ENCODE measurements at places on chromosomes 6 and 20. TPM values are rescaled to one million over a fixed set of nuclear protein-coding genes. Genes with fewer than 3 reads are reported as not detected.
A peak's percentile ranks its signal among the peaks of the same experiment; 100 is the strongest.

DNA sequence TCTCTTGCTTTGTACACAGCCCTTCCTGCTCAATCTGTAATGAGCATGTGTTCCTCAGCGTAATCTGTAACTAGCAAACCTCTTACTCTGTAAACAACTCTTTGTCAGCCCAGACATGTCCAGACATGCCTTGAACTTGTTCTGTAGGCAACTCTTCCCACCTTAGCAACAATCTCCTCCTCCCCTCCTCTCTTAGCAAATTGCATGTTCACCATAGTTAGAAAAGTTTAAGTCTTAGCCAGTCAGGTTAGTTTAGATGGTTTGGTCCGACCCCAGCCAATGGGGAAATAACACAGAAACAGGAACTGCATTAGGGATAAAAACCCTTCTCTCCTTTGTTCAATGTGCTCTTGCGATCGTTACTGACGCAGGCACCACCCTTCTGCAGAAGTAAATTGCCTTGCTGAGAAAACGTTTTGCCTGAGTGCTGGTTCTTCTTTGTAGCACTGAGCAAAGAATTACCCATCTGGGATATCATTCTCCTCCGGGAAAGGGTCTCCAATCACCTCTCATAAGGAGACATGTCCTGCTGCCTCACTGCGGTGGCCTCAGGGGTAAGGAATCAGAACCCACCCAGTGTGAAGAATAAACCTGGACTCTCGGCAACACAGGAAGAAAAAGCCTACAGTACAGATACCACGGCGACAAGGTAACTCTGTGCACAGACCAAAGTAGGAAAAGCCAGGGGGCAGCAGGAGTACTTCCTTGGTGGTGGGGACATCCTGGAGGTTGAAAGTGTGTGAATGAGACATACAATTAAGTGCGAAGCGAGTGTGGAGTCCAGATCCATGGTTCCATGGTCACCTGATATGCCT lies 26.2 kb downstream of the PLN start:
- DNase-seq, result no peak

CLDN20 gene
- total RNA-seq, result not detected

- no peak for DNase-seq
Observed at GRCh38 chr20:4661191-4661590, 60.5 kb upstream of the PRND start.

GRCh38 chr6:142361779-142362750 lies 60.3 kb downstream of the ADGRG6 start:
- no peak for DNase-seq

RAET1G gene
- 0.32 TPM for total RNA-seq

FHL5 gene
- total RNA-seq, result 6.9 TPM

GRCh38 chr20:17391127-17391771 lies 139.9 kb downstream of the BFSP1 start:
- no peak for DNase-seq

SLC22A16 gene
- total RNA-seq, result not detected

SPTLC3 gene
- total RNA-seq, result 5.4 TPM

SLC35D3 gene
- total RNA-seq, result not detected

CD93 gene
- 41.0 TPM for total RNA-seq

DNA sequence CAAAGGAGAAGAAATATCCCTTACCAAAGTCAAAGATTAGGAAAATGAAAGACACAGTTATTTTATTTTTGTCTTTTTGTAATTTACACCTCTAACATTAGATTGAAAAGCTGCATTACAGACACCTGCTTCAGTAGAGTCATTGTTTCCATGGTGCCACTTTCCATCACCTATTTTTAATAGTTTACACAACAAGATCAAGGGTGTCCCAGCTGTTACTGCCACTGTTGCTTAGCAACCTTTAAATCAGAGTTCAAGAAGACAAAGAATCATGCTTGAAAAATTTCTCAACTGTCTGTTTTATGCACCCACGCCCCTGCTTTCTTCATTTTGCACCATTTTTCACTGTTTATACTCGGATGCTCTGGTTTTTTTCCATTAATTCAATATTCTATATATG lies 668.2 kb upstream of the GJE1 start:
- DNase-seq, result no peak

DNA sequence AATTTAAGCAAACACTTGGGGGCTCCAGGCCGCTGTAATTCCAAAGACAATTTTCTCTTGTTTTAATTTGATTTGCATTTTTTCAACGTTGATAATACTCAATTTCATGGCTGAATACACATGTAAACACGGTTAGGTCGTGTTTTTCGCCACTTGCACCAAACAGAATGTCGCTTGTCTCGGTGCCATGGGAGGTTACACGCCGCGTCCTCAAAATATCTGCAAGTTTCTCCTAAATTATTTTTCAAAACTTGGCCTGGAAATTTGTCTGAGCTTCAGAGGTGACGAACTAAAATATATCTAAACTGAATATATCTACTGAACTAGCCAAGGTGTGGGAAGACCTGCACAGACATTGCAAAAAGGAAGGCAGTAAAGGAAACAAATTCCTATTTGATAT lies 15.0 kb downstream of the FOXA2 start:
- no peak for DNase-seq

DNA sequence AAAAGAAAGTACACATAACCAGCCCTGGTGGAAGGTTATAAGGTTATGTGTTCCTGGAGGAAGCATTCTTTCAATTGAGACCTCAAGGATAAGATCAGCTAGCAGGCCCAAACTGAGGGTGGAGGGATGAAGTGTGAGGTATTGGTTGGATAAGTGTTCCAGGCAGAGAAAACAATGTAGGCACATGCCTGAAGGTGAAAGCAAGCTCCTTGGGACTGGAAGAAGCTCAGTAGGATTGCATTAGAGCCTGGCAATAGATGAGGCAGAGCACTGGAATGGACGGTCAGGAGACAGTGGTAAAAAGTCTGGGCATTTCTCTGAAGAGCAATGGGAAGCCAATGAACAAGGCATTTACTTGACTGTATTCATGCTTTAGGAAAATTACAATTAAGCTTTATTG lies 89.9 kb upstream of the SHLD1 start:
- DNase-seq, result no peak

GRCh38 chr20:2174067-2174466 lies 72.4 kb downstream of the STK35 start:
- no peak for DNase-seq

- no peak for DNase-seq
Observed at GRCh38 chr6:25582101-25582500, 69.9 kb upstream of the SCGN start.

GRCh38 chr6:159390381-159390780 lies 221.2 kb downstream of the FNDC1 start:
- DNase-seq, result peak; percentile 50

DNA sequence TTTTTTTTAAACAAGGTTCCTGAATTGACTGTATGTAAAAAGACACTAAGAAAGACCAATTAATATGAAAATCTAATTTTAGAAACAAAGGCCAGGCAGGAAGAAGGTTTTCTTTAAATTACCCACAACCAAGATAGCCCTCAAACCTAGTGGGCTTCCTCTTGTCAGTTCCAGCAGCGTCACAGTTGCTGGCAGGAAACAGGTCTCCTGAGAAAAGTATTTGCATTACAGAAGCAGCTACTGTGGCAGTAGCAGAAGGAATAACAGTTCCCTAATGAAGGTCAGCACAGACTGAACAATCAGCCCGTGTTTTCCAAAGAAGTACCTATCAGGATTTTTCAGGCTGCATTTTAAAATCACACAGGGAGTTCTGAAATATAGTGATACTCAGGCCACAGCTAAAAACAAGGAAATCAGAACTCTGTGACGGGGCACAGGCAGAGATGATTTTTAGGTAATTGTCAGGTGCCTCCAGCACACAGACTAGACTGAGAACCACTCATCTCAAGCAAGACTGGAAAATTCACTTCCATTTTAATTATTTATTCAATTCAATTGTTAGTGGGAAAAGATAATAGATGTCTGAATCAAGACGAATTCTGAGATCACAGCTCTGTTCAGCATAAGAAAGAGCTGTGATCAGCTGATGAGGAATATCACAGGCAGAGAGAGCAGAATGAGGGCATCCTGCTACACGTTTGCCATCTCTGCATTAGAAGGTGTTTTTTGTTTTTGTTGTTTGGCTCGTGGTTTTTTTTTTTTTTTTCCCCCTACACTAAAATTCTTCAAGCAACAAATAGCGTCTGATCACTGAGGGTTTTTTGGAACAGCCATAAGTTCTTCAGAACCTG lies 230.5 kb upstream of the KHDRBS2 start:
- no peak for DNase-seq

- peak; percentile 69 for DNase-seq
Observed at GRCh38 chr6:26183581-26184366, 96.5 kb downstream of the HFE start.

- DNase-seq, result no peak
Observed at GRCh38 chr20:50286174-50286511, 95.5 kb downstream of the CEBPB start.

SLC25A27 gene
- 15.3 TPM for total RNA-seq

GRCh38 chr6:142631517-142632385 lies 313.2 kb downstream of the HIVEP2 start:
- no peak for DNase-seq

- no peak for DNase-seq
Observed at GRCh38 chr6:137927777-137928218, 60.7 kb downstream of the TNFAIP3 start.

GRCh38 chr6:115319823-115320222 lies 740.9 kb downstream of the FRK start:
- DNase-seq, result no peak

GRCh38 chr20:49979030-49979832 lies 3.5 kb upstream of the SNAI1 start:
- peak; percentile 69 for DNase-seq

CPNE5 gene
- 20.4 TPM for total RNA-seq
